ENCODE measurements at places on chromosomes 16 and 17. TPM values are rescaled to one million over a fixed set of nuclear protein-coding genes. Genes with fewer than 3 reads are reported as not detected.
A peak's percentile ranks its signal among the peaks of the same experiment; 100 is the strongest.

The HES7 gene
- 5.9 TPM for total RNA-seq

The SLFN14 gene
- total RNA-seq, result not detected

The PRRT2 gene
- total RNA-seq, result 0.96 TPM

- no peak for DNase-seq
These were observed 51.1 kb downstream of the SRL start for GRCh38 chr16:4190712-4191333.

The CLDN7 gene
- 20.8 TPM for total RNA-seq

- DNase-seq, result no peak
These were observed 12.6 kb upstream of the RPRML start for GRCh38 chr17:46991617-46992016.

- peak; percentile 81 for DNase-seq
These were observed 45.5 kb upstream of the RBBP6 start for GRCh38 chr16:24493821-24494220.

GRCh38 chr17:73595479-73595878, 48.8 kb downstream of the SDK2 start:
- DNase-seq, result peak; percentile 24

The KRT39 gene
- not detected for total RNA-seq

The KCNJ16 gene
- not detected for total RNA-seq

GRCh38 chr17:81328978-81329926, 34.1 kb upstream of the SLC38A10 start:
- peak; percentile 99 for DNase-seq

GRCh38 chr17:59423137-59423724, 91.8 kb downstream of the YPEL2 start:
- DNase-seq, result peak; percentile 75

GRCh38 chr16:2591476-2592240, 53.8 kb downstream of the PDPK1 start:
- DNase-seq, result no peak

DNA sequence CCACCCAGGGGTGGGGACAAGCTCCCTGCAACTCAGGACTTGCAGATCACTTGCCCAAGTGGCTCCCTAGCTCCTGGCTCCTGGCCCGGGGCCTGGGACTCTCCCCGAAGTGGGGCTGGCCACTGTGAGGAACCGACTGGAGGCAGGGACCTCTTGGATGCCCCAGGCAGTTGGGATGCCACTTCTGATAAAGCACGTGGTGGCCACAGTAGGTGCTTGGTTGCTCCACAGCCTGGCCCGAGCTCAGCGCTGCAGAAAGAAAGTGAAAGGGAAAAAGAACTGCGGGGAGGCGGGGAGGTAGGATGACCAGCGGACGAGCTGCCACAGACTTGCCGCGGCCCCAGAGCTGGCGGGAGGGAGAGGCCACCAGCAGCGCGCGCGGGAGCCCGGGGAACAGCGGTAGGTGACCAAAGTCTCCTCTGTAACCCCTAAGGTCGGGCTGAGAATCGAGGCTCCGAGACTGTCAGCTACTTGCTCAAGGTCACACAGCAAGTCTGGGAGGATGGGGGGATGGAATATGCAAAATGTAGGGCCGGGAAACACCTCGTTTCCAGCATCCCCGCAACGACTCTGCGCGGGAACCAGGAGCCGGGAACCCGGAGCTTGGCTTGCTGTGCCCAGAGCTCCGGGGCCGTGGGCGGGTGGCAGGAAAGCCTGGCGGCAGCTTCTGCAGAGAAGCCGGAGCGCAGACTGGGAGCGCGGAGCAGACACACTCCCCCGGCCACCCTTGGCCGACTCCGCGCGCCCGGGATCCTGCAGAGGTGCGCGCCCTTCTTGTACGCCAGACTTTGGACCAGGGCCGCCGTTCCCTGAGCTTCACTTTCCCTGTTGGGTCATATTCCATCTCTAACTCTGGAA, 1.9 kb downstream of the CIITA start:
- DNase-seq, result peak; percentile 48

DNA sequence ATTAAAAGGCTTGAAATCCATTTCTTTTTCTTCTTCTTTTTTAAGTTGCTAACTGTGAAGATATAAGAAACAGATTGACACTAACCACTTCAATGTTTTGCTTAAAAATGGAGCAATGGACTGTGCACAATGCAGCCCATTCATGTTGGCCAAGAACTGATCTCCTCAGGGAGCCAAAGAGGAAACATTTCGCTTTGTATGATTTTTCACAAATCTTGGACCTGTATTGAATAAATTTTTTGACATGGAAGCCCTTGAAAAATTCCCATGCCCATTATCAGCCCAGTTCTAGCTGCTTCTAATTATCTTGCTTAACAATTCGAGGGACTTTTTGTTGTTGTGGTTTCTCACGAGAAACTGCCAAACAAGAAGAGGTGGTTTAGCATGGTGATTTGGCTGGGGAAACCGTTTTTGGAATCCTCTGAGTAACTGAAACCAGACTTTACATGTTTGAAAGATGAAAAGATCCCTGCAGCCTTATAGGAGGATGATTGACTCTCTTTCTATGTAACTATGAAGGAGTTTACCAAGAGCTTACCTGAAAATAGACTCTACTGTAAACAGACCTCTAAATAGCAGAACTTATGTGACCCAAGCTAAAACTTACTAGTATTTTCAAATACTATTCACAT, 1389.4 kb upstream of the GOT2 start:
- DNase-seq, result no peak

DNA sequence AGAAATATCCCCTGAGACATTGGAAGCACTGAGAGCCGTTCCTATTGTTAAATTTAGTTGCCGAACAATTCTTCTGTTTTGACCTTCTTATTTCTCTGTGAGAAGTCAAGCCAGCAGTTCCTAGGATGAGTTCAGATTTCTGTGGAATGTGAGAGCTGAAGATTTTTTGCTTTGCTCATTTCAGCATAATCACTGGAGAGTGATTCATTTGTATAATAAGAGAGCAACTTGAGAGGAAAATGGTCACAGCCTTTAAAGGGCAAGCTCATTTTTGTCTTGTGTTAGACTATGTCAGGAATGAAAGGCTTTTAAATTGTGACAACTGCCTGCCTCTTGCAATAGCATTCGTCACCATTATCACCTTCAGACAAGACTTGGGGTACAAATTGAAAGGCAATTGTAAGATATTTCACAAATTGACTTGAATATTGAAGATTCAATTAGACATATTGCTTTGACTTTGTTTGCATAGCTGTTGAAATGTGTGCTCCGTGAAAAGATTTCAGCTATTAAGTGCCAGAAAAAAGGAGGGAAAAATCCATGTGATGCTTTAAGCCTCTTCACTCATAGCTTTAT, 900.0 kb upstream of the GOT2 start:
- DNase-seq, result peak; percentile 25

The ACSM2B gene
- not detected for total RNA-seq

DNA sequence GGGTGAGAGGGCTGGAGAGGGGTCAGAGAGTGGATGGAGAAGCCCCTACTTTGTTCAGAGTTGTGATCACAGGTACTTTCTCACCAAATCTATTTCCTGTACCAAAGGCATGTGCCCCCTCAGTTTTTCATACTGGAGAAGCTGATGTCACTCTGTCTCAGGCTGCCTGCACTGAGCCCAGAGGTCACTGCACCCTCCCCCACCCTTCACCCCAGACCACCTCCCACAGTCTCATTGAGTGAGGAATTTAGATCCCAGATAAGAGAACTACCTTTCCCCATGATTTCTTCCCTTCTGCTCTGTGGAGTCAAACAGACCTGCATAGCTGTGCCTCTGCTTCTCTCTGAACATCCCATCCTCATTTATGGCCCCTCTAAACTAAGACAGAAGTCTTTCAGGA, 140.0 kb upstream of the IRX6 start:
- no peak for DNase-seq

The PABPN1L gene
- not detected for total RNA-seq

The AGRP gene
- total RNA-seq, result not detected

DNA sequence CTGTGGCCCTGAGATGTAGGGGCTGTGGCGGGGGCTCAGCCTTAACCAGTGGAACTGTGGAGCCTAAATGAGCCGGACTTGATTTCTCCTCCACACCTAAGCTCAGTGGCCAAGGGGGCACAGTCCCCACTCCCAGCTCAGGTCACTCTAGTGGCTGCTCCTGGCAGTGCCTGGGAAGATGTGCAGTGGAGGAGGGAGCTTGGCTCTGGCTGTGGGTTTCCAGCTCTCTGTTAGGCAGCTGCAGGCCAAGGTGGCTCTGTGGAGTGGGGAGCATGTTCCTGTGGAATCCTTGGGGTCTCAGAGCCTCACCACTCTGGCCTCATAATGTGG, 76.3 kb downstream of the AMFR start:
- DNase-seq, result no peak

DNA sequence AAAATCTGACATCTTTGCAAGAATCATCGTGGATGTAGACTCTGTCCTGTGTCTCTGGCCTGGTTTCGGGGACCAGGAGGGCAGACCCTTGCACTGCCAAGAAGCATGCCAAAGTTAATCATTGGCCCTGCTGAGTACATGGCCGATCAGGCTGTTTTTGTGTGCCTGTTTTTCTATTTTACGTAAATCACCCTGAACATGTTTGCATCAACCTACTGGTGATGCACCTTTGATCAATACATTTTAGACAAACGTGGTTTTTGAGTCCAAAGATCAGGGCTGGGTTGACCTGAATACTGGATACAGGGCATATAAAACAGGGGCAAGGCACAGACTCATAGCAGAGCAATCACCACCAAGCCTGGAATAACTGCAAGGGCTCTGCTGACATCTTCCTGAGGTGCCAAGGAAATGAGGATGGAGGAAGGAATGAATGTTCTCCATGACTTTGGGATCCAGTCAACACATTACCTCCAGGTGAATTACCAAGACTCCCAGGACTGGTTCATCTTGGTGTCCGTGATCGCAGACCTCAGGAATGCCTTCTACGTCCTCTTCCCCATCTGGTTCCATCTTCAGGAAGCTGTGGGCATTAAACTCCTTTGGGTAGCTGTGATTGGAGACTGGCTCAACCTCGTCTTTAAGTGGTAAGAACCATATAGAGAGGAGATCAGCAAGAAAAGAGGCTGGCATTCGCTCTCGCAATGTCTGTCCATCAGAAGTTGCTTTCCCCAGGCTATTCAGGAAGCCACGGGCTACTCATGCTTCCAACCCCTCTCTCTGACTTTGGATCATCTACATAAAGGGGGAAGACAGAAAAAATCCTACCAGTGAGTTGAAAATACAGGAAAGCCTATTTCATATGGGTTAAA, at the start of gene G6PC1:
Gene G6PC1, plus strand, starts transcription at position 340 of the 872 bp plus-strand sequence. Its CDS starts 78 bp downstream, at position 418.
- no peak for DNase-seq

Measured in MCF 10A (cell line).